ENCODE measurements at places on chromosomes 12 and 14.
A peak's percentile ranks its signal among the peaks of the same experiment; 100 is the strongest.

DNA sequence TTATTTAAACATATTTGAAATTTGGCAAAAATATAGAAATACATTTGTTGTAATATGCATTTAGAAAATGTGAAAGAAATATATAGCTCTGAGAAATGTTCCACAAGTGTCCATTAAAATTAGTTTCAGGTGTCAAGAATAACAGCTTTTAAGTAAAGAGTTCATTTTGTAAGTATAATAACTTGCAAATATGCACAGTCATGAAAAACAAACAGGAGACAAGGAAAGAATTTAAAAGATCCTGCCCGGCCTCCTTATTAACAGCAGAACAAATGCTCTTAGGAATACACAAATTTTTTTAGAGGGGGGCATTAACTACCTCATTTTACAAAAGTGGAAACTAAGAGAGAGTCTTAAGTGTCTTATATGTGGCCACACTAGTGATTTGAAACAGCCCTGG is 77.7 kb upstream of the DBX2 start:
- DNase-seq, result no peak

- DNase-seq, result peak; percentile 43
These were observed 22.8 kb downstream of the ERC1 start for GRCh38 chr12:1013618-1014489.

GRCh38 chr12:53538209-53538689 is 31.0 kb upstream of the NPFF start:
- DNase-seq, result no peak

GRCh38 chr14:75648066-75648838 is 12.4 kb downstream of the ERG28 start:
- DNase-seq, result no peak

DNA sequence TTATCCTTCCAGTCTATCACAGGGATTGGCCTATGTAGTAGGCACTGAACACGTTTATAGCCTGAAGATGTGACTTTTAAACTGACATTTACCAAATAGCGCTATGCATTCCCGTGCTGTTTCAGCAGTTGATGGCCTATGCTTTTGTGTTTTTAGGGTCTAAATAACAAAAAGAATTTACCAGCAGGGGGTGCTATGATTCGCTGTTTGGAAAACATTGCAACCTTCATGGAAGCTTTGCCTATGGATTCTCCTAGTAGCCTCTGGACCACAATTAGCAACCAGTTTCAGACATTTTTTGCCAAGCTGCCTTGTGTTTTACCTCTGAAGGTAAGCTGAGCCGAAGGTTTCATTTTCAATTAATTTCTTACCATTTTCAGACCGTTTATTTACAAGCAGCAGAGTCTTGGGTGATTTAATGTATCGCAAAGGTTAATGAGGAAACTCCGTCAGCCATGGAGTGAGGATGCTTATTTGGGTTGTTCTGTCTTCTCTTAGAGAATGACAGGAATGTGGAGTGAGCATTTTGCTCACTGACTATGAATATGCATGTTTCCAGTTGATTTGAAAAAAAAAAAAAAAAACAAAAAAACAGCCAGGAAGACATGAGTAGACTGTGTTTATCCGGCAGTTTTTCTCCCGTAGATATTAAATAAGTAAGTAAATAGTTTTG is 133.1 kb downstream of the PRIMA1 start:
- peak; percentile 87 for DNase-seq

- no peak for DNase-seq
These were observed 124.5 kb downstream of the PTPRO start for GRCh38 chr12:15446807-15447206.

DNA sequence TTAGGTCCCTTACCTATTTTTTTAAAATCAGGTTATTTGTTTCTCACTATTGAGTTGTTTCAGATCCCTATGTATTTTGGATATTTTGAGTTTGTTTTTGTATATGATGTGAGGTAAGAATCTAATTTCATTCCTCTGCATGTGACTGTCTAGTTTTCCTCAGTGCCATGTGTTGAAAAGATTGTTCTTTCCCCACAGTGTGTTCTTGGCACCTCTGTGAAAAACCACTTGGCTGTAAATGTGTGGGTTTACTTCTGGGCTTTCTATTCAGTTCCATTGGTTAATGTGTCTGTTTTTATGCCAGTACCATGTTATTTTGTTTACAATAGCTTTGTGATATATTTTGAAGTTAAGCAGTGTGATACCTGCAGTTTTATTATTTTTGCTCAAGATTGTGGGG is 1516.4 kb downstream of the AACS start:
- DNase-seq, result no peak

DNA sequence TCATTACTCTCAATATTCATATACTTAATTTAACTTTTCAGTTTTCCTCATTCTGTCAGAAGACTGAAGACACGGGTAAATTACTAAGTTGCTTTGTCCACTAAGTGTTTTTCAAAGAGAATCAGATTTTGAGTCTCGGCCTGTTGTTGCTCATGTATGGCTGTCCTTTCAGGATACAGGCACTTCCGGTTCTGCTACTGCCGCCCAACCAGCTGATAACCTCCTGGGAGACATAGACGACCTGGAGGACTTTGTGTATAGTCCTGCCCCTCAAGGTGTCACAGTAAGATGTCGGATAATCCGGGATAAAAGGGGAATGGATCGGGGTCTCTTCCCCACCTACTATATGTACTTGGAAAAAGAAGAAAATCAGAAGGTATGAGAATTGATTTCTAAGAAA is 28.3 kb upstream of the TEAD4 start:
- DNase-seq, result no peak

DNA sequence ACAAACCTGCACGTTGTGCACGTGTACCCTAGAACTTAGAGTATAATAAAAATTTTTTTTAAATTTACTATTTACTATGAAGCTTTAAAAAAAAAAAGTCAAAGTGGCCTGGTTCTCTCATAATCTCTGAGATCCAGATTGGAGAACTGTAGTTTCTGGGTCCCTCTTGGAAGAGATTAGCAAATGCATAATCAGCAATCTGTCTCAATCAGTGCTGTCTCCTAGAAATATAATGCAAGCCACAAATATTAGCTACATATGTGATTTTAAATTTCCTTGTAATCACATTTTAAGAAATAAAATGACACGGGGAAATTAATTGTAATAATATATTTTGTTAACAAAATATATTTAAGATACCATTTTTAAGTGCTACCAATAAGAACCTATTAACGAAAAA is 32.3 kb downstream of the RALGAPA1 start:
- no peak for DNase-seq

DNA sequence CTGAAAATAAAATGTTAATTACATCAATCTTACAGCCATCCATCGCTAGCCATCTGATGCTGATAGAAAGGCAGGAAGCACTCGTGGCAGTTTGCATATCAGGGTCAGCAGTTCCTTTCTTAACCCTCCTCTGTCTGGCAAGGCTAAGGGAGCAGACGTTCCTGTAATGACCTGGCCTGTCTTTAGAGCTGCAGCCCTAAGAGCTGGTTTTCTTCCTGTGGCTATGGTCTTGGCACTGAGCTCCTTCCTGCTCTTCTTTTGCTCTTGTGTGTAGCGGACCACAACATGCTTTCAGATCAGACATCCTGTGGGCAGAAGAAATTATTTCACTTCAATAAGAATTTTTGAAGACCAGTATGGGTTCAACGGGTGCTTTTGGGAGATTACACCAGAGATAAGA is 170.4 kb downstream of the DAD1 start:
- no peak for DNase-seq

DNA sequence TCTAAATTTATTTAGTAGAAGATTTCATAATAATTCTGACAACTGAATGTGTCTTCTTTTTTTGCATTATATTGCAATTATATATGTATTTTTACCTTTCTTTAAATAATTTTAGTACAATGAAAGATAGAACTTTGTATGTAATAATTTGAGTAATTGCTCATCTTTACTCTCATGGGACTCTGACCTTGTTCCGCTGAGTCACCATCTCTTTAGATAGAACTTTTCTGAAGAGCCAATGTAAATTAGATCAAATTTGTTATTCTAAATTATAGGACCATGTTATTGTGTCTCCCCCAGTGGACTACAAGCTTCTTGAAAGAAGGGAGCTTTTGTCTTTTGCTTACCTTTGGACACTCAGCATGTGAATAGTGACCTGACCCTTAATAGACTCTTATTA is 96.1 kb downstream of the TRHDE start:
- no peak for DNase-seq

GRCh38 chr12:123761841-123762714 is at the start of gene DNAH10:
DNAH10 (plus strand) TSS chr12:123762301; CDS start chr12:123762337, 36 bp downstream.
- DNase-seq, result peak; percentile 41

DNA sequence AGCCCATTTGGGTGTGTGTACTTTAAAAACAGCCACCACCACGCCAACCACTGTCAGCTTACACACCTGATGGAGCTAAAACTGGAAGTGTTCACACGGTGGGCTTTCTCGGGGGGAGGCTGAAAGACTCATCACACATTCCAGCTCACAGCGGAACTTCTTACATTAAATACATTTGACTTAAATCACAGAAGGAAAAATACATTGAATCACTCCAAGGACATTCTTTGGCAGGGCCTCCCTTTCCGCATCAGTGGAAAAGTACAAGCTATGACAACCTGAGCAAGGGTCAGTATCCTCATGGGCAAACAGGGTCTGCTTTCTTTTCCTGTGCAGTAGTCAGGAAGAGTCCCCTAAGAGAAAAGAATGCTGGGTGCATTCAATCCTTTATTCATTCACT is 31.0 kb upstream of the TC2N start:
- no peak for DNase-seq

DNA sequence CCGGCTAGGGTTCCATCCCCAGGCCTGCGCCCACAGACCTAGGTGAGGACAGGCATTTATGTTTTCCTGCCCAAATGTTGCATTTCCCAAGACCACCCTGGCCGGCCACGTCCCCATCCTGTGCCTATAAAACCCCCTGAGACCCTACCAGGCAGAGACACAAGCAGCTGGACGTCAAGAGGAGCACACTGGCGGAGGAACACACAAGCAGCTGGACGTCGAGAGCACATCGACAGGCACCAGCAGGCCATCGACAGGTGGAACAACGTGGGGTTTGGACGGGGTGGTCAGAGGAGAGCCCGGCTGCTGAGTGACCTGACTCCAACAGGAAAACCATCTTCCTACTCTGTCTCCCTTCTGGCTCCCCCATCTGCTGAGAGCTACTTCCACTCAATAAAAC is 19.6 kb upstream of the LDHB start:
- no peak for DNase-seq

- no peak for DNase-seq
These were observed 169.8 kb downstream of the BTG1 start for GRCh38 chr12:91975891-91976290.

- no peak for DNase-seq
These were observed 183.9 kb downstream of the APAF1 start for GRCh38 chr12:98828802-98829600.

DNA sequence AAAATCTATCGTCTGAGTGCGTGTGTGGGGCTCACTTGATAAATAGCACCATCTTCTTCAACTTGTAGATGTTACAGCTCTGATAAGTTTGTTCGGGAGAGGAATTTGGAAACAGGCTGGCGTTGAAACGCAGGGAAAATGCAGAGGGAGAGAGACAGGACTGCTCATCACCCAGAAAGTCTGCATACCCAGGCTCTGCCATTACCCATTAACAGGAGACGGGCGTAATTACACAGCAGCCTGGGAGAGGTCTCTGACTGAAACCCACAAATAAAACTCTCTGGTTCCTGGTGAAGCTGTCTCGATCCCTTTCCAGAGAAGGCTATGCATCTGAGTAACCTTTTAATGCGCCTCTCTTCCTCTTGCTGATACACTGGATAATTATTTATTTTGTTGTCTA is 547.3 kb downstream of the BCL11B start:
- DNase-seq, result no peak

DNA sequence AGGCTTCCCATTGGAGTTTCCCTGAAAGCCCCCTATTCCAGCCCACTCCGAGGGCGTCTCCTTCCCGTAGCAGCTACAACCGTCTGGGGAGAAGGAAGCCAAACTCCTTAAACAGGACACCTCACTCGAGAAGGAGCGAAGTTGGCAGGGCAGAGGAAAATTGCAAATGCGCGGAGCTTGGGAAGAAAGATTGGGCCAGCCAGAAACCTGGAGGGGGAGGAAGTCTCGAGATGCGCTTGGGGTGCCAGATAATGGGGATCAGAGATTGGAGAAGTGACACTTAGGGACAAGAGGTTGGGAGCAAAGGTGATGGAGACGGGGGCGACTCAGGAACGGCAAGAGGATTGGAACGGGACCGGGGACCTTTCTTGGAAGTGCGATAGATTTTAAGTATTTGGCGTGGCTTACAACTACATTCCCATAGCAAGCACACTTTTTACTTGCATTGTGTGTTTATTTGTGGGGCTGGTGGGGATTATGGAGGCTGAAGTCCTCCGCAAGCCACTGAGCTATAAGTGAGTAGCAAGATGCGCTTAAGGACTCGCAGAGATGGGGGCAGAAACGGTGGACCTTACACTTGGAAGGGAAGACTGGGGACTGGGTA is 926 bp downstream of the HRK start:
- no peak for DNase-seq

DNA sequence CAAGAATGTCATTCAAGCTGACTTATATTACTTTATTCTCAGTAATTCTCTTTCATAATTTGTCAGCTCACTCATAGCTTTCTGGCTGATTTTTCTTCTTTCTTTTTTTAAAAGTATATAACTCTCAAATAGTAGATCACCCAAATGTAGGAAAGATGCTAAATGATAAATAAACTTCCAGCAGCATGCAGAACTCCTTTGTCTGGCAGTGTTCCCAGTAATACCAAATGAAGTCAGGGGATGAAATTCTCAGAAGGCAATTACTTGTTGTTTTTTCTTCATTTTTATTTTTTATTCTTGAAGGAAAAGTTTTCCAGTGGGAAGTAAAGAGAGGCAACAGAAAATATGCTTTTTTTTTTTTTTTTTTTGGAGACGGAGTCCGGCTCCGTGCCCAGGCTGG is 133.3 kb upstream of the SLCO1C1 start:
- DNase-seq, result no peak

GRCh38 chr14:82604819-82605218 is 1071.2 kb upstream of the SEL1L start:
- no peak for DNase-seq

DNA sequence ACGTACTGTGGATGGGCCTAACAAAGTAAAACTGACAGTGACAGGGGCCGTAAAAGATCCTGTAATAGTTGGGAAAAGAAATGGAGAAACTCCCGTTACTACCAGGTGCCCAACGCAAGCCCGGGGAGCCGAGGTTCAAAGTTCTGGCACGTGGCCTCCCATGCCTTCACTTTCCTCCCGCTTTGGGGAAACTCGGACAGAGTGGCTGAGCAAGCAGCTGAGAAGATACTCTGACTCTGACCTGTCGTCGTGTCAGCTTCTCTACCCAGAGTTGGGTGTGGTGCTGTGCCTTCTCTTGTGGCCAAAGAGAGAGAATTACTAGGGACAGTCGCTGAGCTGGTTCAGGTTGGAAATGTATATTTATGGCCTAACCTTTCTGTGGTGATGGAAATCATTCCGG is 1.7 kb downstream of the B4GALNT3 start:
- no peak for DNase-seq

Data from NCI-H82 (cell line).